ENCODE measurements at places on chromosomes 2 and 18.

- DNase-seq: no peak
Measured at GRCh38 chr18:49537232-49537896, 24.5 kb upstream of the LIPG start.

GRCh38 chr2:62787386-62787785, 81.9 kb downstream of the EHBP1 start:
- no peak for DNase-seq

DNA sequence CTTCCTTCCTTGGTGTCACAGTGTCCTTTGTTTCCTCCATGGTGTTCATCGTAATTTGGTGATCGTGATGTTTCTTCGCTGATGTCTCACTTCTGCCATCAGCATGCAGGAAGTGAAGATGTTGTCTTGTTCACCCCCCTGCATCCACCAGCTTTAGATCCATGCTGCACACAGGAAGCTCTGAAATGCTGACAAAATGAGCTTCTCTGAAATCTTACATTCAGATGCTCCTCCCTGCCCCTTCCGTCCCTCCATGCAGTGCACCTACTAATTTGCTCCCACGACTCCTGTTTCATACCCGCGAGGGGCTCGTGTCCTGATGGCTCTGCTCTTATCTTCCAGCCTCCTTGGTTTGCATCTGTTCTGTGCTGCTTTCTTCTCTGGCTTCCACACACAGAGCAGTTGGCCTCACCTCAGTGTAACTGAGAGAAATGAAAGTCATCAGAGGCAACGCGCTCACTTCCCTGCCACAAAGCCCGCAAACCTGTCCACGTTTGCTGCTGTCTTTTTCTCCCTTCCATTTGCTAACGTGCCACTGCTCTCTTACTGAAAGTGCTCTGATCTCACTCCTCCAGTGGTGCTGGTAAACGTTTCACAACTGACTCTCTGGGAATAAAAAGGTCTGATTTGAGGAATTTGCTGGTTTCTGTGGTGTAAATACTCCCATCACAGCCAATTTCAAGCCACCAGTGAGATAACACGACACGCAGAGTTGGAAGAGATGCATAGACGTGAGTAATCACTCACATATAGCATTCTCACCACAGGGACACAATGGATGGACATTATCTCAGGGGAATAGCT, 41.0 kb upstream of the MGAT4A start:
- peak; percentile 21 for DNase-seq

GRCh38 chr2:132671151-132671835, 1.3 kb upstream of the LYPD1 start:
- DNase-seq: no peak

DNA sequence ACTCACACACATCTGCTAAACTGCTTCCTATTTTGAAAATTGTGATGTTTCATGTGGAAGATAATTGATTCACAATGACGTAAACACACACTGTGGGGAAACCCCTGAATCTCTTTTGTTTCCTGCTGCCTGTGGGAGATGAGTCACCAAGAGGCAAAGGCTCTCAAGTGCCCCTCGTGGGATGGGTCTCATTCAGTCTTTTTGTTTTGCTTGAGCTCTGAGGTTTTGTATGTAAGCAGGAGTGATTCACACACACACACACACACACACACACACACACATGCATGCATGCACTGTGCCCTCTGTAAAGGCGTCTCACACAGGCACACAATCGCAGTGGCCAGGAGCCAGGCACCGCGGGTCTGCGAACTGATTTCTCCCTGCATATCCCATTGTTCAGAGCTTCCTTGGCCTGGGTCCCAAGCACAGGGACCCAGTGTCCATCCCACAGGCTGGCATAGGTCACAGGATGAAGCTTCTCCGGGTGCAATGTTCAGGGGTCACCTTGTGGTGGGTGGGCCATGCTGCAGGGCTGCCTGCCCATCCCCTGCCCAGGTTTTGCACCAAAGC, 12.1 kb upstream of the ARHGEF4 start:
- peak; percentile 60 for DNase-seq

DNA sequence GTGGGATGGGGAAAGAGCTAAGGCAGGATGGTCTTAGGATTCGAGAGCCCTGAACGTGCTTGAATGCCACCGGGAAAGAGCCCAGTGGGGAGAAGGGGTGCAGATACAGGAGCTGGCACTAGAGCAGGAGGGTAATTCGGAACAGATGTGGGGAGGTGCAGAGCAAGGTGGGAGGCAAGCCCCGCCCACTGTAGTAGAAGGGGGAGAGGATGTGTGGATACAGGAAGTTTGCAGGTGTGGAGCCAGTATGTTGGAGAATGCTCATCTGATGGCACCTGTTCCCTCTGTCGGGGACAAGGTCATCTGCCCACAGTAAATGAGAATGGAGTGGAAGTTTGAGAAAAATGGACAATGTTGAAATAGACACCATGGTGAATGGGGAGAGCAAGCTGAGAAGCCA, 28.8 kb downstream of the CHST10 start:
- no peak for DNase-seq

DNA sequence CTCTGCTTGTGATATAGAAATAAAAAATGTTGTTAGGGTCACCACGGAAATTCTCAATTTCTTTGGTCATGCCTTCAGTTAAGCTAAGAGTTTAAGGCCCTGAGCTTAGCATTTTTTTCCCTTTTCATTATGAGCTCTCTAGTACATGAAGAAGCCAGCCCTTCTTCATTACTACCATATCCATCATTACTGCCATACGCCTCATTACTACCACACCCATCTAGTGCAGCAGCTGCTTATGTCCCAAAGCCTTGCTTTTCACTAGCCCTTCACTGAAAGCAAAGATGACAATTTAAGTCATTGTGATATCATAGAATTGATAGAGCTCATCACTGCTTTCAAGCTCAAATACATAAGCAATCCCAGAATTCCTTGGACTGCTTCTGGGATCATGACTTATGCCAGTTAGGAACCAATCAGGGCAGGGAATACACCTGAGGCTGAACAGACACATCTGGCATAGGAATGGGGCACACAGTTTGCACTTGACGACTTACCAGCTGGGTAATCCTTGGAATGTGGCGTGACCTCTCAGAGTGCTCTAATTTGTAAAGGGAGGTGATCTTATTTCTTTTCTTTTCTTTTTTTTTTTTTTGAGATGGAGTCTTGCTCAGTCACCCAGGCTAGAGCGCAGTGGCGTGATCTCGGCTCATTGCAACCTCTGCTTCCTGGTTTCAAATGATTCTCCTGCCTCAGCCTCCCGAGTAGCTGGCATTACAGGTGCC, 40.3 kb downstream of the SOWAHC start:
- DNase-seq: no peak

DNA sequence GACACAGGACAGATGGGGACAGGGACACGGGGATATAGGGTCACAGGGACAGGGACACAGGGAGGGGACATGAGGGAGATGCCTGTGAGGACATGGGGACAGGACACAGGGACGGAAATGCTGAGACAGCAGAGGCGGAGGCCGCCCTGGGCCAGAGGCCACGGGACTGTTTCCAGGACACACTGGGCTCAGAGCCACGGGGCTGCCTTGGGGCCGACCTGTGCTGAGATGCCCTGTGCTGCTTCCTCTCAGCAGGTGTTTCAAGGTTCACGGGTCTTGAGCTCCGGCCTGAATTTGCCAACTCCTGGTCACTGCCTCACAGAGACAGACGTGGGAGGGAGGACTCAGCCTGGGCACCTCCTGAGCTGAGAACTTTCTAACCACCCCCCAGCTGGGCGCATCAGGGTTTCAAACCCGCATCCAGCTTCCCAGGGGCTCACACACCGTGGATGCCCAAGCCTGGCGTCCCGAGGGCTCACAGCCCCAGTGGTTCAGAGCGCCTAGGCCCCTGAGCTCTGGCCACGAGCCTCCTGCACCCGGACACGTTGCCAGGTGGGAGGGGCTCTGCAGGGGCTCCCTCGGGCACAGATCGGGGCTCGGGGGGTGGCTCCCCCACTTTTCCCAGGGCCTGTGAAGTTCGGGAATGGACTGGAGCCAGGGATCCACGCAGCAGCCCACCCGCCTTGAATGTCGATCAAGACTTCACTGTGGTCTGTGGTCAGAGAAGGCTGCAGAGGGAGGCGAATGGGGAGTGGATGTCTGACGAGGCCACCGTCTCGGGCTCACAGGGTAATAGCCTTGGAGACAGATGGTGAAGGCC, 64.1 kb downstream of the SLC66A2 start:
- no peak for DNase-seq

DNA sequence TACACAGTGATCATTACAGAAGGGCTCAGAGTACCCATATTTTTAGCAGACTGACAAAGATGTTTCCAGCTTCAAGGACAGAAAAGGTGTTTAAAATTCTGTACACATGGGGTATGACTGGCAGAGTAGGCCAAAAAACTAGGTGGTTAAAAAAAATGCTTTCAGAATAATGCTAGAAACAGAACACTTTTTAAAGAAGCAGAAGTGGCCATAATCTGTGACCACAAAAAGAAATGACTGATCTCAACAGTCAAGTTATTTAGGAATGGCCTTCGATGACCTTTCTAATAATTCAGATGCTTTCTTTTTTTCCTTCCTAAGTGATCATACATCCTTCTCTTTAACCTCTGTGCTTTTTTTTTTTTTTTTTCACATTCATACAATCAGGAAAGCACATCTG, 4.1 kb upstream of the AQP4 start:
- DNase-seq: no peak

- no peak for DNase-seq
Measured at GRCh38 chr2:99974275-99974674, 168.1 kb downstream of the AFF3 start.

DNA sequence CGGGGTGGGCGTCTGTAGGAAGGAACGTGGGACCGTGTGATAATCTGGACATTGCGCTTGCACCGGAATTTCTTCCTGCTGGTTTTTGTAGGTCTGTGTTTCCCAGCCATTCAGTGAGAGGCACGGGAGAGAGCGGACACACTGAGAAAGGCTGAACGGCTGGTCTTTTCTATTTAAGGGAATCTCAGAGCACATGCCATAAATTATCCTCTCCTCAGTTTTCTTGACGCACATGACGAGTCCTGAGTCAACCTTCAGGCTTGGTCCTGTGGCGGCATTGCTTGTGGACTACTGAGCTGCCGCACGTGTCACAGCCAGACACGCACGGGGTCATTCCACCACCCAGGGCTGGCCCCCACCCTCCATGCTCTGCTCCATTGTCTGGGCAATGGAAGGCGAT, 519.3 kb upstream of the ID2 start:
- no peak for DNase-seq

DNA sequence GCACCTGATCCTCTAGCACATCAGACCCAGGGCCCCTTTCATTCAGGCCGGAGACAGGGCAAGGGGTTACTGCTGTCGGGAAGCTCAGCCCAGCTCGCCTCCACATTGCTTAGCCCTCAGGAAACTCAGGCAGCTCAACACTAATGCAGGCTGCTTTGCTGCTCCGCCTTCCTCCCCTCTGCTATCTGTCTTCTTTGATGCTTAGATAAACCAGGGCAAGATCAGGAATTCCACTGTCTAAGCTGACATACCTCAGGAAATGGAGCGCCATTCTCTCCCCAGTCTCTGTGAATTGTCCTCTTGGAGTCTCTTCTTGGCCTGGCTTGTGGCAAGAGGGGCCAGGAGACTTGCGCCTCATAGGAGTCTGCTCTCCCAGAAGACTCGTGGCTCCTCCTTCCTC, 25.5 kb upstream of the EXOC6B start:
- DNase-seq: no peak

DNA sequence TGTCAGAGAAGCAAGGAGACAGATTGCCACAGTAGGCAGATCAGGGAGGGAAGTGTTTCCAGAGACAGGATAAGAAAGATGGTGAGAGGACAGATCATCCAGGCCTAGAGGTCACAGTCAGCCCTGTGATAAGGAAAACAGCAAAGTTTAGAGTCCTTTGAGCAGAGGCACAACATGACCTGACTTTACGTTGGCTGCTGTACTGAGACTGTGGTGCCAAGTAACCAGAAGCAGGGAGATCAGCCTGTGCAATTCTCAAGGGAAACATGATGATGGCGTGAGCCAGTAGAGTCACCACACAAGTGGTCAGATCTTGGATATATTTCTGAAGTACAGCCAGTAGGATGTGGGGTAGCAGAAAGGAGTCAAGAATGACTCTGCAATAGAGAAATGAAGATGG, 43.7 kb downstream of the SMC6 start:
- no peak for DNase-seq

DNA sequence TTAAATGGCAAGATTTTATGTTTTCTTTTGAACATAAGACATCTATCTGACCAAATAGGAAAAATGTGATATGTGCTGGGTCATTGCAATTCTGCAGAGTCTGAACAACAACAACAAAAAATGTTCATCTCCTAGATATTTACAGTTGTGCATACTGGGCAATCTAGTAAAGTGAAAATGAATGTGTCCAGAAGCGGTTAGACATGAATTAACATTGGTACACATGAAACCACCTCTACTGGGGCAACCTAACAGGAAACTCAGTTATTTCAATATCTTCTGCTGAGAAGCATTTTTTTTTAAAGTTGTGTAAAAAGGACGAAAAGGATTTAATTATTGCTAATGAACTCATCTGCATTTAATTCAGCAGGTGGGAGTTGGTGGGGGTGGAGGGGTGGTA, 76.9 kb downstream of the DHRS9 start:
- no peak for DNase-seq

DNA sequence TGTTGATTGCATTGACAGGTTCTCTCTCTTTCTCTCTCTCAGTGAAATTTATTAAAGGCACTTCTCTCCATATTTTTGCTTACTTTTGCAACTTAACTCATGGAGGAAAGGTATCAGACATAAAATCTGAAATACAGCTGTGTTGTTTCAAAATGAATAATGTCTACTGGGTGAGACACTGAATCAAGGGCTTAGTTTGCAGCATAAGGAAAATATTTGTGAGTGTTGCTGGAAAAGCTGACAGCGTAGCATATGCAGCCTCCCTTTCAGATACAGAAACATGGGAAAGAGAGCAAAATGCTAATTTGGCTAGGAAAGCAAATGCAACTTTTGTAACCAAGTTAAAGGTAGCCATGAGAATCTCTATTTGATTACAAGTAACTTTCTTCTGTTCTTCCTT, 81.5 kb upstream of the COL3A1 start:
- DNase-seq: no peak

DNA sequence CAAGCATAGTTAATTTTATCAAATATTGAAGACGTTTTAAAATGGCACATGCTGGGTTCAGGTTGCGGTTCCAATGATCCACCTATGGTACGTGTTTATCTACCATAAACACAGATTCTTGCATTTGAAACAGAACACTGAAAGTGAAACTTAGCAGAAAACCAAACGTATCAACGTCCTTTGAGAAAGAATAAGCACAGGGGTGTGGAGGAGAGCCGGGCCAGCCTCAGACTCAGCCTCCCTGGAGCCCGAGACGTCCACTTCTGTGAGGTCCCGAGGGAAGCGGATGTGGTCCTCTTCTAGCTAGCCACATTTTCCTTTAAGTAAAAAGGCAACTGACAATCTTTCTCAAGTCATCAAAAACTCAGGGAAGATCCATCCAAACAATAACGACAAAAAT, 195.9 kb downstream of the RTP5 start:
- DNase-seq: no peak

DNA sequence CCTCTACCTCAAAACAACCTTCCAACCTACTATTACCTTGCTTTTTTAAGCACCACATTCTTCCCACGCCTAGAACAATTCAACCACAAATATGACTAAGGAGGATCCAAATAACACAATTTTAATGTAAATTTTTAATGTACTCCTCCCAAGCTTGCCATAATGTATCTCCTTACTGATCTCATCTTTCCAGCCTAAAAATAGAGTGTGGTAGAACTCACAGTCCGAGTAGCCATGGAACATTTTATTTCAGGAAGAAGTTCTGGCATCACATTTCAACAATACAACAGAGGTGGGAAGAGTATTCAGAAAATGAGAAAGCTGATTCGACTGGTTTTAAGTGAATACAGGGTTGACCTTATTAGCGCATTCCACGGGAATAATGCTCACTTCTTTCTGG, 15.4 kb downstream of the FEZ2 start:
- DNase-seq: no peak
